Type B pancreatic cell (in vitro differentiated cells): ENCODE measurements at places on chromosomes 16 and 17. TPM values are rescaled to one million over a fixed set of nuclear protein-coding genes. Genes with fewer than 3 reads are reported as not detected.

DNA sequence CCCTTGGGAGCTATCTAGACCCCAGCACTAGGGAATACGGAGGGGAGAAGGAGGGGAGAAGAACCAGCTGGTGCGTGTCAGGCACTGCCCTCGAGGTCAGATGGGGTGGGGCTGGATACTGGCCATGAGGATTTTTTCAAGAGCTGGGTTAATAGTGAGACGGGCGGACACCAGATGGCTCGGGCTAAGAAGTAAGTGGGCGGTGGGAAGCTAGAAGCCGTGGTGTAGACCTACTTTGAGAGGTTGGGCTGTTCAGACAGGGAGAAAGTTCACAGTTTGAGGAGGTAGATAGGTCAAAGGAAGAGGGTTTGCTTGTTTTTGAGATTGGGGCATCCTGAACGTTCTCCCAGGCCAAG lies 303.8 kb downstream of the SEC14L1 start:
- no peak for DNase-seq

Gene CDC27
- total RNA-seq, result 61.9 and 93.4 TPM in 2 replicates

DNA sequence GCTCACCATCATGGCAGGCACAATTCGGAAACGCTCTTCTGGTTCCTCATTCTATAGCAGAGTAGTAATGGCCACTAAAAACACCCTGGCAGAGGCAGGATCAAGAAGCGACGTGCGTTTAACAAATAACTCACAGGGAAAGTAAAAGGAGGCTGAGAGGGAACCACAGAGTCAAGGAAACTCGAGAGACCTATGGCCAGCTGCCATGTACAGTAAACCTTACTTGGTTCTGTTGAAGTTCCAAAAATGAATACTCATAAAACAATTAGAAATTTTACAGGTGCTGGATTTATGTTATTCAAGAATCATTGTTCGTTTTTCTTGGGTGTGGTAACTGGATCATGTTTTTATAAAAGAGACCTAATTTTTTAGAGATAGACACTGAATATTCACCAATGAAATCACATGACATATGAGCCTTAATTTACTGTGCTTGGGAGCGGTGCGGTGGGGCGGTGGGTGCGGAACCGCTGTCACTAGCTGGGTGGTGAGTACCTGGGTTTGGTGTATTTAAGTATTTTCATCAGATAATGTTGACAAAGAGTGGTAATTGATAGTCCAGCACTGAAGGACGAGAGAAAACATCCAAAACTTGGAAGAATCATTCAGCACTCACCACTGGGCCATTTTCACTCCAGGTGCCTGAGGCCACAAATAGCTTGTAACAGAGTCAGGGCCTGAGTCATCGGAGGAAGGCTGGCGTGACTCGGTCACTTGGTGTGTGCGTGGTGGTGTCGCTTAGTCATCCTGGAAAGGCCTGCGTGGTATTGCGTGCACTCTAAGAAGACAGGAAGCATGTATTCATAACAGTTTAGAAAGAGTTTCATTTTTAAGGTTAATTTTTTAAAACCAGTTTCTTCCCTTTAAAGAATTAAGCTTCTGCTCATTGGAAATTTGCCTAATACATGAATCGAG lies 135.4 kb upstream of the CHMP6 start:
- DNase-seq, result no peak

- no peak for DNase-seq
Measured at GRCh38 chr17:50311483-50311882, 34.4 kb upstream of the XYLT2 start.
